Frontal cortex (tissue), 4 donors: ENCODE measurements at places on chromosomes 1 and 21. TPM values are rescaled to one million over a fixed set of nuclear protein-coding genes. Genes with fewer than 3 reads are reported as not detected.

GRCh38 chr1:34639701-34640100 lies 115.1 kb upstream of the GJB5 start:
- DNase-seq, result no peak

GRCh38 chr1:63713627-63714481 lies 60.0 kb upstream of the ROR1 start:
- DNase-seq, result no peak

DNA sequence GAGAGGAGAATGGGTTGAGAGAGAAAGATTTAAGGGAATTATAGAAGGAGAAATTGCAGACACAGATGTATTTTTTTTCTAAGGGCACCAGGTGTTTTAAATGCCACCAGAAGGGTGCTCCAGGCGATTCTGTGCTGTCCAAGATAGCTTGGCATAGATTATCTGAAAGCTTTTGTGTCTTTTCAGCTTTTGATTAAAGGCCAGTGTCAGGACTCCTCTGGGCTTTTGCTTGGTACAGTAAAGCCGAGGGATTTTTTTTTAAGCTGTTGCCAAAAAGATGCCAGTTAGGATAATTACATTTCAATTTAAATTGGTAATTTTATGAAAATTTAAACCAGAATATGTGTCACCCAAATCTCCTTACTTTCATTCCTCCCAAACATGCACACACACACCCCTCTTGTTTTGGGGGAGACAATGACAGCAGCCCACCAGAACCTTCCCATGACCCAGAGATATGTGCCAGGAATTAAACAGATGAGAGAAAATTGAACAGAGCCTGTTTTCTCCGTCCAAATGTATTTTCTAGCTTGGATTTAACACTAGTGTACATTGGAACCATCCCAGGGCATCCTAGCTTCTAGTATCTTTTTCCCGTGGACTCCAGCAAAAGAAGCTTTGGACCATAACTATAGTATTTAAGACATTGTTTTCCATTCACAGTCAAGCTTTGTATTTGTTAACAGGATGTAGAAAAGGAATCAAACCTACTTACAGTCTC lies 670.7 kb upstream of the CXADR start:
- no peak for DNase-seq

KIF26B gene
- total RNA-seq, result 11.4 TPM
